Thoracic aorta (tissue), 2 donors: ENCODE measurements at places on chromosomes 1 and 21.

- DNase-seq, result no peak
These were observed 12.4 kb upstream of the SCAF4 start for GRCh38 chr21:31744182-31744800.

DNA sequence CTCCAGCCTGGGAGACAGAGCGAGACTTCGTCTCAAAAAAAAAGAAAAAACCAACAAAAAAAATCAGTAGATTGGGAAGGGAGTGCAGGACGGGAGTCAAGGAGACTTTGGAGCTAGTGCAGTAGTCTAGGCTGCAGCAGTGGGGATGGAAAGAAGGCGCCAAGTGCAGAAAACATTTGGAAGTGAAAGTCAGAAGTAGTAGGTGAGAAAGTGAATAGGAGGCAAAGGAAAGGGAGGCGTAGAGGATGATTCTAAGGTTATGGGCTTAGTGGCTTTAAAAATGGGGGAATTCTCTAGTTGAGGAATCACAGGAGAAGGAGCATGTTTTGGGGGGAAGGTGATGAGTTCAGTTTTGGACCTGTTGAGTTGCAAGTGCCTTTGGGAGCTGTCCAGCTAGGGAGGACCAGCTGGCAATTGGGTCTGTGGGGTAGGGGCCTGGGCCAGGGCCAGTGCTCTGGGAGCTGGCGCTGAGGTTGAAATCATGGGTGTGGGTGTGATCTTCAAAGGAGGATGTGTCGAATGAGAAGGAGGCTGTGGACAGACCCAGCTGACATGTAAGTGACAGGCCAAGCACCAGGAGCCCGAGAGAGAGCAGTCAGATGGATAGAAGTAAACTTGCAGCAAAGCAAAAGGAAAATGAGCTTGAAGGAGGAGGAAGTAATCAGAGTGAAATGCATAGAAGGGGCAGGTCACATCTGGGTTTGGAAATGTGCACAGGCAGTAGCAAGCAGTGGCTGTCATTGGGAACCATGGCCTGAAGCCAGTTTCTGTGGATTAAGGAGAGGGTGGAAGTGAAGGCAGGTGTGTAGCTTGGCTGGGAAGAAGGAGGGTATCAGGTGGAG, 15.8 kb downstream of the TMCC2 start:
- DNase-seq, result no peak

DNA sequence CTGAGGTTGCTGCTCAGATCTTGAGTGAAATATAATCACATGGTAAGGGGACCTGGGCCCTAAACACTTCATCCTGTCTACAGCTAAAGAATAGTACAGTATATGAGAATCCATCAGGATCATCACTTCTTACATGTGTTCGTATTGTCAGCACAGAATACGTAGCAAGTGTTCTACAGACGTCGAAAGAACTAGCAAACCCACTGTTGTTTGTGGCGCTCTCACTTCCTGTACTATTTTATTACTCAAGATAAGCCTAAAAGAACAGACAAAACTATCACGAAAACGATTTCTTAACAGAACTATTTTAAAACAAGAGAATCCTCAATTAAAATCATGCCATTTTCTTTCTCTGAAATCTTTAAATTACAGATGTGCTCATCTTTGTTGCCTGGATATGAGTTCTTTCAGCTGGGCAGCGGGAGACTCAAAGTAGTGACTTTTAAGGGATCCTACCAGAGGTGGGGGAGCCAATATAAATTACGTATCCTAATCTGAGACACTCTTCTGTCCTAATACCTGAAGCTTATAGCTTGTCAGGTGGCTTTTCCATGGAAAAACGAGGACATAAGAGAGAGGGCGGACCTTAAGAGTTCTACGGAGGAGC, 724 bp downstream of the ST7L start:
- DNase-seq, result no peak

- DNase-seq, result no peak
These were observed 112.7 kb downstream of the VPS13D start for GRCh38 chr1:12342401-12343003.

DNA sequence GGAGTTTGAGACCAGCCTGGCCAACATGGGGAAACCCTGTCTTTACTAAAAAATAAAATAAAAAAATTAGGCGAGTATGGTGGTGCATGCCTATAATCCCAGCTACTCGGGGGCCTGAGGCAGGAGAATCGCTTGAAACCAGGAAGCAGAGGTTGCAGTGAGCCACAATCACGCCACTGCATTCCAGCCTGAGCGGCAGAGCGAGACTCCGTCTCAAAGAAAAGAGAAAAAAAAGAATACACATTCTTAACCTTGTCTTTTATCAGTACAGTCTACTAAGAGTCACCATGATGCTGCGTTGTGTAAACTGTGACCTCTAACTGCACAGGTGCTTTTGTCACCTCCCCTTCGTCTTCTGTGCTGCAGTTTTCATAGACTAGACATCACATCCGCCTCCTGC, 37.2 kb downstream of the PCNT start:
- no peak for DNase-seq

- no peak for DNase-seq
These were observed 1609.8 kb downstream of the AMY1C start for GRCh38 chr1:105359457-105359856.

DNA sequence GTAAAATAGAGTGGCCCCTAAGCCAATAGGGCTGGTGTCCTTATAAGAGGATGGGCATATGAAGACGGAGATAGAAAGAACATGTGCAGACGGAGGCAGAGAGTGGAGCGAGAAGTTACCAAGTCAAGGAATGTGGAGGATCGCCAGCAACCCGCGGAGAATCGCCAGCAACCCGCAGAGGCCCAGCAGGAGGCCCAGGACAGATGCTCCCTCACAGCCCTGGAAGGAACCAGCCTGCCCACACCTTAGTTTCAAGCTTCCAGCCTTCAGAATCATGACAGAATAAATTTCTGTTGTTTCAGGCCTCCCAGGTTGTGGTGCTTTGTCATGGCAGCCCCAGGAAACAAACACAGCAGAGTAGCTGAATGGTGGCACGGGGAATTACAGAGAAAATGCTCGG, 9.6 kb downstream of the CLDN14 start:
- no peak for DNase-seq

GRCh38 chr1:217660353-217661062, 29.4 kb downstream of the SPATA17 start:
- no peak for DNase-seq

- no peak for DNase-seq
These were observed 40.2 kb downstream of the HMCN1 start for GRCh38 chr1:185774394-185774793.

DNA sequence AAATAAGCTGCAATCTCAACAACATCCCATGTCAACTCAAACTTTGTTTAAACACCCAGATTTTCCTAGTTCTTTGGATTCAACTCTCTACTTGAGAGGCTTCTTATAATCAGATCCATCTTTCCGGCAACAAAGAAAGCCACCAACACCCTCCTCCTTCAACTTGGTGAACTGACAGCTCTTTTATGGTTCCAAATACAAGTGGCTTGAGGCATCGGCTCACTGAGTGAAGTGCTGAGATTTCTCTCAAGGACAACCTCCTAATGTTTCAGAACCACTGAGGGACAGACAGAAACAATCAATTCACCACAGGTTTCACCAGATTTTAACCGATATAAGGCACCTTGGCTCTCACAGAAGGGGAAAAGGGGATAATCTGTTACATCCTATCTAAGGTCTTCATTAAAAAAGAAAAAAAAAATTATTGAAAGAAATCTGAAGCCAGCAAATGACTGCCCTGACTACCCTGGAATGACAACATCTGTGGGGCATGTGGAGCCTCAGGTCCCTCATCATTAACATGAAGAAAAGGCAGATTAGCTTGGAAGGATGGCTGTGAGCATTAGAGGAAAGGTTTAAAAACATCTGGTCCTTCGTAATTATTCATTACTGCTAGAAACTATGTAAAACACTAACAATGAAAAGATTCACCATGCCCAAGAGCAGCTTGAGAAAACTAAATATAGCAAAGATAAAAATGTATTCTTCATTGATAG, 50.9 kb downstream of the PTPN14 start:
- DNase-seq, result no peak

DNA sequence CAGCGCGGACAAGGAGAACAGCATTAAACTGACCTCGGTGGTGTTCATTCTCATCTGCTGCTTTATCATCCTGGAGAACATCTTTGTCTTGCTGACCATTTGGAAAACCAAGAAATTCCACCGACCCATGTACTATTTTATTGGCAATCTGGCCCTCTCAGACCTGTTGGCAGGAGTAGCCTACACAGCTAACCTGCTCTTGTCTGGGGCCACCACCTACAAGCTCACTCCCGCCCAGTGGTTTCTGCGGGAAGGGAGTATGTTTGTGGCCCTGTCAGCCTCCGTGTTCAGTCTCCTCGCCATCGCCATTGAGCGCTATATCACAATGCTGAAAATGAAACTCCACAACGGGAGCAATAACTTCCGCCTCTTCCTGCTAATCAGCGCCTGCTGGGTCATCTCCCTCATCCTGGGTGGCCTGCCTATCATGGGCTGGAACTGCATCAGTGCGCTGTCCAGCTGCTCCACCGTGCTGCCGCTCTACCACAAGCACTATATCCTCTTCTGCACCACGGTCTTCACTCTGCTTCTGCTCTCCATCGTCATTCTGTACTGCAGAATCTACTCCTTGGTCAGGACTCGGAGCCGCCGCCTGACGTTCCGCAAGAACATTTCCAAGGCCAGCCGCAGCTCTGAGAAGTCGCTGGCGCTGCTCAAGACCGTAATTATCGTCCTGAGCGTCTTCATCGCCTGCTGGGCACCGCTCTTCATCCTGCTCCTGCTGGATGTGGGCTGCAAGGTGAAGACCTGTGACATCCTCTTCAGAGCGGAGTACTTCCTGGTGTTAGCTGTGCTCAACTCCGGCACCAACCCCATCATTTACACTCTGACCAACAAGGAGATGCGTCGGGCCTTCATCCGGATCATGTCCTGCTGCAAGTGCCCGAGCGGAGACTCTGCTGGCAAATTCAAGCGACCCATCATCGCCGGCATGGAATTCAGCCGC, 2.5 kb downstream of the S1PR1 start:
- DNase-seq, result no peak

- no peak for DNase-seq
These were observed 55.6 kb downstream of the NKAIN1 start for GRCh38 chr1:31183927-31184554.

DNA sequence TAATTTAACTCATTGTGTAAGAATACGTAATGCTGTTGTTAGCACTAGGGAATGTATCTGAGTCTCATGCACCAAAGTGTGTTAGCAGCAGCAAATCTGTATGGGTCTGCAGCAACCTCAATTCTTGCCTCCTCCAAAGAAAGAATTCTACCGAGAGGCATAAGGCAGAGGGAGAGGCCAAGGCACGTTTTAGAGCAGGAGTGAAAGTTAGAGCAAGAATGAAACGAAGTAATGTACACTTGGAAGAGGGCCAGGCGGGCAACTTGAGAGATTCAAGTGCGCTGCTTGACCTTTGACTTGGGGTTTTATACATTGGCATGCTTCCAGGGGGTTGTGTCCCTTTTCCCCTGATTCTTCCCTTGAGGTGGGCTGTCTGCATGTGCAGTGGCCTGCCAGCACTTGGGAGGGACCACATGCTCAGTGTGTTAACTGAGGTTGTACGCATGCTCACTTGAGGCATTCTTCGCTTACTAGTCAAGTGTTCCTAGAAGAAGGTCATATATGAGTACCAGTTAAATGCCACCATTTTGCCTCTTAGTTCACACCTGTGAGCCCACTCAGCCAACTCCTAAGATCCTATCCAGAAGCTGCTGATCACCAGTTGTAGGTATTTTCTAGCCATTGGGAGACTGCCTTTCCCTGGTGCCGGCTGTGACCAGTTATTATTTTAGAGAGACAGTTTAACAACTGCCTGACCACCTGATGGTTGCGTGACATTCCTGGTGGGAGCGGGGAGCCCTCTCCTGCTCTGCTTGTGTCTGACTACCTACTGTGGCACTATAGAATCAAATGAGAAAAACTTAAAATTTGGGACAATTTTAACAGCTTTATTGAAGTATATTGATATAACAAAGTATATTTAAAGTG, 2.7 kb upstream of the CNN3 start:
- no peak for DNase-seq

- no peak for DNase-seq
These were observed 120.5 kb upstream of the NGF start for GRCh38 chr1:115458426-115459114.

DNA sequence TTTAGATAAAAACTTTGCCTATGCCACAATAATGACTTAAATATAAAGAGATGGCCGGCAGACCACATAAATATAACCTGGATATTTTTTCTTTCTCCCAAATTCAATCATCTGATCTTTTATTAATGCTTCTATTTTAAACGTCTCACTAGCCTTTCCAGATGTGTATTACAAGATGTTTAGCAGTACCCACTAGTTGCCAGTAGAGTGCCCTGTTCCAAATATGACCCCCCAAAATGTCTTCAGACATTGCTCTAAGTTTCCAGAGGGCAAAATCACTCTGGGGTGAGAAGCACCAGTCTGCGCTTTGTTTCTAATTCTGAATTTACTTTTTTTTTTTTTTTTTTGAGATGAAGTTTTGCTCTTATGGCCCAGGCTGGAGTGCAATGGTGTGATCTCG, 268.1 kb downstream of the GRIK1 start:
- DNase-seq, result no peak

GRCh38 chr1:246012341-246012740, 494.7 kb downstream of the SMYD3 start:
- DNase-seq, result no peak

GRCh38 chr1:222788402-222789156, 26.3 kb upstream of the DISP1 start:
- no peak for DNase-seq

DNA sequence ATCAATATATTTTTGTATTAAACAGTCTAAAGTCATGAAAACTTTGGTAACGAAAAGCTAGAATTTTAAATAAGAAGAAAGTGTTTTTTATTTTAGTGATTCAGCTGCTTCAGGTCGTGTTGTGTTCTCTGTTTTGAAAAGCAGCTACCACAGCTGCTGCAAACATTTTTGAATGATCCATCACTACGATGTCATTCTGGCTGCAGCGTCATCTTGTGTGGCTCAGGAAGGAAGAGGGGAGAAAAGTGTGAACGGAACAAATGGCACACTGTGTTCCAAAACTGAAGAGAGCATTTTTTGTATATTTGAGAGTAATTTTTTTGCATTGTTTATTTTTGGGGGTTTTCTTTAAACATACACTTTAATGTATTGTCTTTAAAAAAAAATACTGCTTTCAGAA, 323.0 kb upstream of the ADGRL2 start:
- no peak for DNase-seq
